ENCODE measurements at places on chromosomes 6 and 20.

GRCh38 chr6:12012038-12012557 lies at the start of gene HIVEP1:
Gene HIVEP1 (plus strand): TSS chr6:12012312. CDS start chr6:12015629, 3,317 bp downstream.
- no peak for DNase-seq

DNA sequence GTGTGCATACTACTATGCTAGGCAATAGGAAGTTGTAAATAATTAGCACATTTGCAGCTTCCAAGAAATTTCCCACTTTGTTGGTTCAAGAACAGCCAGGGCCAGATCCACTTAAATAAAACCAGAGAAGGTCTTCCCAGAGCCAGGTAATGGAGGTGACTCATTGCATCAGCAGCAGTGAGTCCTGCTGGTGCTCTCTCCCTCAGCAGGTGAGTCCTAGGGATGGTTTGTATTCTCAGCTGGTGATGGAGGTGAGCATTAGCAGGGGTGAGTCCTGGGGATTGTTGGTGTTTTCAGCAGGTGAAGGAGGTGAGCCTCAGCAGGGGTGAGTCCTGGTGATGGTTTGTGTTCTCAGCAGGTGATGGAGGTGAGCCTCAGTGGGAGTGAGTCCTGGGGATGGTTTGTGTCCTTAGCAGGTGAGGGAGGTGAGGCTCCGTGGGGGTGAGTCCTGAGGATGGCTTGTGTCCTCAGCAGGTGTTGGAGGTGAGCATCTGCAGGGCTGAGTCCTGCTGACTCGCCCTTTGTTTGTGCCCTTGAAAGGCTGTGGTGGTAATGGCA lies 232.8 kb upstream of the EXOC2 start:
- no peak for DNase-seq

GRCh38 chr20:39607141-39607540 lies 645.0 kb downstream of the DHX35 start:
- DNase-seq: no peak

DNA sequence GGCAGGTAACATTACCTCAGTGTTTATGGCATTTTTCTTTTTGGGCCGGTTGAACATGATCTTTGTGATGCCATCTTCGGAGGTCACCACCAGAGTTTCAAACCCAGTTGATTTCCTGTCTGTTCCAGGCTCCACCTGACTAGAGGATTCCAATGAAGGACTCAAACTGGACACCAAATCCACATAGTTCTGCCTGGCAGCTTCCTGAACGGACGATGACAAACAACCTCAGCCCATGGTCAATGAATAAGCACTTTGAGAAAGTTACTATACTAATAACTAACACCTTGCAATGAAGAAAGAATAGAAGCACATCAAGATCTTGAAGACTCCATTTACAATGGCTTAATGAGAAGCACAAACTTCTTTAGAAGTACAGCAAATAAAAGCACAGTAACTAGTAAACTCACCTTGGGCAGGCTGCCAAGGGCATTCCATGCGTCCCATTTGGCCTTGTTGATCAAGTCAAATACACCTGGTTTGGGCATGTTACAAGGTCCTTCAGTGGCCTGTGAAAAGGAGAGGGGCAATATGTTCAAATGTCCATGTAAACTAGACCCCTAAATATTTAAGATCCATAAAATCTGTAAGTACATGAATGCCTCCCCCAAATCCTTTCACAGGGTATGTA lies 4.9 kb downstream of the ECI2 start:
- DNase-seq: no peak

- no peak for DNase-seq
Observed at GRCh38 chr6:132494954-132495353, 18.0 kb downstream of the STX7 start.

GRCh38 chr6:152273638-152274037 lies 363.5 kb downstream of the SYNE1 start:
- DNase-seq: no peak

DNA sequence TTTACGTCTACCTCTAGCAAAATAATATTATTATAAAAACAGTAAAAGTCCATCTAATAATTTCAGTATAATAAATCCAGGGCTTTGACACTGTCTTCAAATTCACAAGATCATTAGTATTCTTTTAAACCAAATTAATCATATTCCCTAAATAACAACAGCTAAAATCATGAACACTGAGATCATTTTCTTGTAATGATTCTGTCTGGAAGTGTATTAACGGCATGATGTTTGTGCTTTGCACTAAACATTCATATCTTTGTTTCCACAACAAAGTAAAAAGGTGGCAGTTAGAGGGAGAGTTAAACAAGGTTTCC lies 18.8 kb downstream of the HIVEP2 start:
- no peak for DNase-seq

- DNase-seq: no peak
Observed at GRCh38 chr6:31070711-31071197, 41.6 kb downstream of the C6orf15 start.

- no peak for DNase-seq
Observed at GRCh38 chr20:7361321-7361720, 578.9 kb downstream of the HAO1 start.

GRCh38 chr6:3913077-3913957 lies 64.1 kb downstream of the FAM50B start:
- no peak for DNase-seq

DNA sequence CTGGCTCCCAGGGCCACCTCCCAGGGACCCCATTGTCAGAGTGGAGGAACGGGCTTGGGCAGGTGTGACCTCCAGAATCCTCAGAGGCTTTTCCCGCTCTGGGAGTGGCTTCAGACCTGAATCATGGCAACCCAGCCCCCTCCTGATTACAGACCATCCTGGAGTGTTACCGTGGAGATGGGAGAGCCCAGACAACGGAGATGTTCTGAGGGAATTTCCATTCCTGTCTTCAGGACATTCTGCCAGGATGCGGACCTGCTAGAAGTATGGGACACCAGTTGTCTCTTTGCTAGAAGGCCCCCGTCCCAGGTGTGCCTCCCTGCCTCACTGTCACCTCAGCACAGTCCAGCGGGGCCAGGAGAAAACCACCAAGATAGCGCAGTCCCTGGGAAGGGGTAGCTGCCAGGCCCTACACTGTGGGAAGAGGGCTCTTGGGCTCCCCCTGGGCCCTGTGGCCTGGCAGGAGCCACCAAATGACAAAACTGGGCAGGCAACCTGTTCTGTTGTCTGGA lies 109.9 kb downstream of the PSMB1 start:
- no peak for DNase-seq

GRCh38 chr6:134619077-134619476 lies 301.2 kb upstream of the SGK1 start:
- no peak for DNase-seq

GRCh38 chr20:29296256-29297230 lies 1960.9 kb upstream of the DEFB115 start:
- DNase-seq: no peak

GRCh38 chr6:75711173-75711572 lies 37.9 kb upstream of the MYO6 start:
- DNase-seq: no peak

GRCh38 chr20:53099856-53100255 lies 127.7 kb downstream of the TSHZ2 start:
- no peak for DNase-seq

DNA sequence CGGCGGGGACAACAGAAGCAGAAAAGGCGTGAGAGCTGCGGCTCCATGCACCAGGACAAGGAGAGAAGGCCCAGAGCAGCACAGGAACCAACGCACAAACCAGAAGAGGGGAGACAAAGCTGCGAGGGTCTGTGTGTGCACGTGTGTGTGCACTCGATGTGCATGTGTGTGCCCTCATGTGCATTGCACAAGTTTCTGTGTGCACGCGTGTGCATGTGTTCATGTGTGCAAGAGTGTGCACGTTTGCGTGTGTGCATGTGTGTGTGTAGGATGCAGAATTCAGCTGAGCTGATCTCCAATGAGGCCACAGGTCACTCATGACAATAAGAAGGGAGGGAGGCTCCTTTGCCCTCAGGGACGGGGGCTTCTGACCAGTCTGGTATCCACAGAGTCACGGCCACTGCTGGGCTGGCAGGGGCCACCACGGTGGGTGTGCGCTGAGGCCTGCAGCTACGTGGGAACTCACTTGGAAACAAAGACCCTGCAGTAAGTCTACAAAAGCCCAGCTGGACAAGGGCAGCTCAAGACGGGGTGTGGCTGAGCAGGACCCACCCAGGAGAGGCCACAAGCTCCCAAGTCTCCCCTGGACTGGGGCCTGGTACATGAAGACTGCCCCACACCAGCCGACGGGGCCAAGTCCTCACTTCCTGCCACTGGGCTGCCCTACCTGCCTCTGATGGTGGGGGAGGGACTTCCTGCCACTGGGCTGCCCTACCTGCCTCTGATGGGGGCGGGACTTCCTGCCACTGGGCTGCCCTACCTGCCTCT lies 48.1 kb upstream of the CHRNA4 start:
- DNase-seq: no peak

- DNase-seq: no peak
Observed at GRCh38 chr6:167293088-167293589, 2.0 kb downstream of the UNC93A start.

DNA sequence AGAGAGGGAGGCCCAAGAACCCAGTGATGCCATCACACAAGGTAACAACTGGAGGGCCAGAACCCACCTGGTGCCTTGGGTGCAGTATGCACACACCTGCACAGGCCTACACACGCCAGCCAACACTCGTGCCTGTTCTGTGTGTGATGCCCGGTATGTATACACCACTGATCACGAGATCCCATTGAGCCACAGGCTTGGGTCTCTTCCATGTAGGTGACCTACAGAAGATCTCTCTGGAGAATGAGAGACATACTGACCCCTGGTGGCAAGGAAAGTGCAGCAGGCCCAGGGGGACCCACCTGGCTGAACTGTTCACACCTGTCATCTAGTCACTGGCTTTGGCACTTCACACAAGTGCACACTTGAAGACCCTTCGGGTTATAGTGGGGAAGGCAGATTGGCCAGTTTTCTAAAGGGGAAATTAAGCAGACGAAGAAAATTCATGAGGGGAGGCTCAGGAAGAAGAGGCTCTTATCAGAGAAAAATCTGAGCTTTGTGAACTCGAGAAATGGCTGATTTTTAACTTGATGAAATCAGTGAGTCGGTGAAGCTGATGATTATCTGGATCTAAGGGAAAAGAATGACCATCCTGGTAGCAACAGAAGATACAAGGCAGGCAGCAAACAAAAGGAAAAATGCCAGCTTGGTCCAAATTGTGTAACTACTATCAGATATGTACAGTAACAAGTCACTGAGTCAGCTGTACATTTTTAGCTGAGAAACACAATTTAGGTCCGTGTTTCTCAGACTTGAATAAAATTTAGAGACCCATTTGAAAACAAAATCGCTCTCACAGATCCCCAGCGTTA lies 69.1 kb upstream of the PBOV1 start:
- DNase-seq: peak; percentile 71

- no peak for DNase-seq
Observed at GRCh38 chr6:169811072-169811471, 59.6 kb downstream of the ERMARD start.

Measured in activated CD8-positive, alpha-beta T cell treated with anti-CD3 and anti-CD28 coated beads for 36 hours (primary cell).